ENCODE measurements at places on chromosomes 6 and 20.

DNA sequence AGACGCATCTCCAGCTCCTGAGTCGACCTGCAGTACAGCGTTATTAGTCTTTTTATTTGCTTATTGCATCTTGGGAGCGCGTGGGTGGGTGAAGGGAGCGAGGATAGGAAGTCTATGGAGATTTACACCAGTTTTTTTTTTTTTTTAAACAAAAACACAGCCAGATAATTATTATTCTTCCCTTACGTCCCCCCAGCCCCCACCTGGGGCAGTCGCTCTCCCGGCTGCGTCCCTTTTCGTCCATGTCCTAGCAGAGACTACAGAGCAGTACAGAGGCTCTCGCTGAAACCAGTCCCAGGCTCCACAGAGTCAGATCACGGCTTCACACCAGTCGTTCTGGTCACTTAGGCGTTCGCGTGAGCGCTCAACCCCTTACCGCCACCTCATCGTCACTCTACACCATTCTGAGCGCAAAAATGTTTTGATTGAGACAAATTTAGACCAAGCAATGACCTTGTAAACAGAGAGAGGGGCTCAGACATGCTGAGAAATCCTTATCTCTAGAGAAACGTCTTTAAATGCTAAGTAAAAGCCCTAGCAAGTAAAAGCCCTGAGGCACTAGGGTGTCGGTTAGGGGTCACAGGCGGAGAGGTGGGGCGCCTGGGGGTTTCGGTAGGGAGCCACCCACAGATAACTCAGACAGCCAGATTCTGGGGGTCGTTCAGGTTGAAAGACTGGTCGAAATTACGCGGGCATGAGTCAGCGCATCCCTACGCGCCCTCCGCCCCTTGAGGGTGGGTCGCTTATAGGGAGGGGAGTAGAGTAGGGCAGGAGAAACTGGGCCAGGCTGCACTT, 975 bp upstream of the PPT2 start:
- DNase-seq = no peak

GRCh38 chr6:159836718-159837490, 36.8 kb downstream of the PNLDC1 start:
- DNase-seq = no peak

DNA sequence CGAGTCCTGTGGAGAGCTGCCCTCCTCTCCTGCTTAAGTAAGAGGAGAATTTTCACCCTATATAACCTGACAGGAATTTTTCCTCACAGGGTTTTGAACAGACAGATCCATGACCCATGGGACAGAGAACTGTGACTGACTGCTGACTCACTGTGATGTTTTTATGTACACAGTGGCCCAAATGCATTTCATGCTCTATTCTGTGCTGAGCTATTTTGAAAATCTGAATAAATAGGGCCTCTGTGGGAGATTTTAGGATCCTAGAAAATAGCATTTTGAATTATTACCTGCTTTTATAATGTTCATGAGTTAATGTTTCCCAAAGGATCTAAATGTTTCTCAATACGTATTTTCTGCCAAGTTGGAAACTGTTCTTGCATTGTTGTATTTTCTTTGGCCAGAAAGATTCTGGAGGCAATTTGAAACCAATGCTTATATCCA, 577.4 kb downstream of the HTR1B start:
- no peak for DNase-seq

DNA sequence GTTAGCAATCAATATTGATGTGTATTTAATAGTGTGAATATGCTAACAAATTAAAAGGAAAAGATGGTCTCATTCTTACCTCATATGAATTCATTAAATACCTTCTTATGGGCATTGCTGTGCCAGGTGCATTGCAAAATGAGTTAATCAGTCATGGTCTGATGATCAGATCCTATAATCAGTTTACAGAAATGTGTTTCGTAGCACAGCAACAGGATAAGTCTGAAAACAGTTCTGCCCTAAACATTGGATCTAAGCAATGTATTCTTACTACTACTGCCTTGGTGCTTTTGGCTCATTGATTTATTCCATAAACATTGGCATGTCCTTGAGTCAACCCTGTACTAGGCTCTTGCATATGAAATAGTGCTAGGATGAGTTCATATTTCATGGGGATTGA, 417.0 kb upstream of the JAG1 start:
- DNase-seq = no peak

DNA sequence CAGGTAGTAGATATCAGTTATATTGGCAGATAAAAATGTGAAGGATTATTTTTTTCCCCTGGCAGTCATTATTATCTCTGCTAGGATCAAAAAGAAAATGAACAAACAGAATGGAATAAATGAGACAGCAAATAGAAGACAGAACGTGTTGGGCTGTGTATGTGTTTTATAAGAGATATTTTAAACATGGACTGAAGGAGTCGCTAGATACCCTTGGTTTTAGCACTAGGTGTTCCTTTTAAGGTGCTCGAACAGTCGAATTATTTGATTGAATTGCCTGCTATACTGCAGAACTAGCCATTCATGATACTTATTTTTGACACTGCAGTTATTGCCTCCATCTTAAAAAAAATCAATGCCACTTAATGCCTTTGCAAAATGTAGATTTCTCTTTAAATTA, 3.7 kb downstream of the GRIK2 start:
- DNase-seq = no peak

DNA sequence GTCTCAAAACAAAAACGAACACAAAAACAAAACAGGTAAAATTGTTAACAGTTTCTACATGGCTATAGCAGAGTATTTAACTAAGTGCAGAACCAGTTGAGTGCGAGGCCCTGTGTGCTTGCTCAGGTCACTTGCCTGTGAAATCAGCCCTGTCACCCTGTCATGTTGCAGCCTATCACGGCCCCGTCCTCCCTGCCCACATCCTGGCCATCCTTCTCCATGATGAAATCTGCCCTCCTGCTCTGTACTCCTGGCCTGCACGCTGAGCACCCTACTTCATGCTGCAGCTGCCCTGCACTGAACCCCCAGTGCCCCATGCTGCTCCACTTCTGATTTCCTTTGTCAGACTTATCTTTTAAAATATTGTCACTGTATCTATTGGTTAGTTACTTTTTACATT, 62.4 kb downstream of the DTD1 start:
- no peak for DNase-seq

DNA sequence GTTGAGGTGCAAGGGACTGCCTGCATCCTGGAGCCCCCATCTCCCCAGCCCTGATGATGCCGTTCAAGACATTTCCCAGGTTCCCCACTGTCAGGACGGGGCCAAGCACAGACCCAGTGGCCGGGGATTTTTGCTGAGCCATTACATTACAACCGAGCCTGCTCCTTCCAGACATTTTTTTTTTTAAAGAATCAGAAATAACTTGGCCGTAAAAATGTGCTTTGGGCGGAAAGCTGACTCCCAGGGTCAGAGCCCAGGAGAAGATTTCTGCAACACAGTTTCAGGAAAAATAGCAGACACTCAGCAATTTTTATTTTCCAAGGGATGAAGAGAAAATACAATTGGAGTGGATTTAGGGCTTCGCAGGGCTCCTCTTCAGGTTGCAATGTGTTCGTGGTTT, 87.9 kb downstream of the LRFN2 start:
- no peak for DNase-seq
